Occipital lobe (tissue), 3 donors: ENCODE measurements at places on chromosomes 12 and 14. TPM values are rescaled to one million over a fixed set of nuclear protein-coding genes. Genes with fewer than 3 reads are reported as not detected.
A peak's percentile ranks its signal among the peaks of the same experiment; 100 is the strongest.

Gene BCAT1
- total RNA-seq = 45.2 TPM

Gene CD63
- total RNA-seq = 187 TPM

Gene LGALS3
- 15.4 TPM for total RNA-seq

Gene SYCP3
- total RNA-seq = 0.47 TPM

Gene STRN3
- total RNA-seq = 138 TPM

Gene ANKS1B
- 452 TPM for total RNA-seq

Gene CLEC1A
- total RNA-seq = 0.62 TPM

Gene NID2
- 8.9 TPM for total RNA-seq

Gene OASL
- 0.16 TPM for total RNA-seq

Gene RPL10L
- total RNA-seq = not detected

Gene RERG
- total RNA-seq = 2.2 TPM

Gene SMAGP
- 3.1 TPM for total RNA-seq

DNA sequence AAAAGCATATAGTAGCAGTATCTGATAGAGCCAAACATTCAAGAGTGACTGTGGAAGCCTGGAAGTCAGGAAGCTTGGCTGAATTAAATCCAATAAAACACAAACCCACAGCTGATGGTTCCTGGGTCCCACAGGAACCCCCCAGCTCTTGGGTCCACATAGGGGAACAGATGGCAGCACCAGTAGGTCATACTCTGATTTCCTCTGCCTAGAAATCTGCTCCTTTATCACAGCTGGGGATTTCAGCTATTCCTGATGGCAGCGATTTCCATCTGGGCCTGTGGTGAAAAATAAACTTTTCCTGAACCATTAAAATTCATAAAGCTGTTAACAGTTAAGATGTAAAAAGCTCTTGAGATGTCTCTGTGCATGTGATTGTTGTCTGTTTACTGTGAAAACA, 202.0 kb upstream of the FRMD6 start:
- no peak for DNase-seq

GRCh38 chr12:52023182-52023975, 16.6 kb downstream of the TAMALIN start:
- DNase-seq = peak; percentile 71

DNA sequence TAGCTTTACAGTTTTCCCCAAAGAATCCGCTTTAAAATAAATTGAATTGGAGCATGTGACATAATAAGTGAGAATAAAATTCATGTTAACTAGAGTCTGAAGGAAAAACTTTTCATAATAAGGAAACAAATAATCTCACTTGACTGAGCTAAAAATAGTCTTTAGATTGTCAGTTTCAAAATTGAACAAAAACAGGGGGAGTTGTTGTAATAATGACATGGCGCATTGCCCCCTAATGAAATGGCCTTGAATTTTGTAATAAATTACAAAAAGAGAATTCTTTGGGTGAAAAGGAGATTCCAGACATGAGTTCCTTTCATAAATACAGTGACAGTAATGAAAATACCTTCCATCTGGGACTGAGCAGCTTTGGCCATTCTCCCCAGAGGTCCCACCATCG, 178.6 kb downstream of the EFCAB11 start:
- DNase-seq = no peak

DNA sequence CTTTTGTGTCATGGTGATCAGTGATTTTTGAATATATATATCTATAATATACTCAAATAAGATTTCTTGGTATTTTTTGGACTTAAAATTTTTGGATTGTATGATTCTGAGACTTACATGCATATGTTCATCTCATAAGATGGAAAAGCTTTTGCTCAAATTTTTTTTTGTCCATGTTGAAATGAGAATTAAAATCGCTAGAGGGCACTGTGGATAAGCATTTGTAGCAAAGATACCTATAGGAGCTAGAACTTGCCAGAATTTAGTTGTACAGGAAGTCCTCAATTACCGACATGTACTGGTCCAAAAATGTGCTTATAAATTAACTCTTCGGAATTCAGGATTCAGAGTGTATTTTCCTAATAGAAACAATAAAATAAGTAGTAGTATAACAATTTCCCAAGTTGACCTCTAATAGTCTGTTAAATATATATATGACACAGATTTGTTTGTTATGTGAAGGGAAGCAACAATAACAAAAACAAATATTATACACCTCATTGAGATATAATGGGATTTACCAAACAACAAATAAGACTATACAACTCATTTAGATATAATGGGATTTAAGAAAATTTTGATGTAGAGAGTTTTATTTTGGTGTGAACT, 179.6 kb downstream of the TMEM117 start:
- DNase-seq = no peak

- no peak for DNase-seq
Measured at GRCh38 chr12:2260441-2260840, 207.7 kb downstream of the CACNA1C start.

GRCh38 chr12:61018571-61018970, 1241.6 kb upstream of the USP15 start:
- no peak for DNase-seq

- no peak for DNase-seq
Measured at GRCh38 chr14:69036757-69037506, 57.8 kb upstream of the ACTN1 start.

DNA sequence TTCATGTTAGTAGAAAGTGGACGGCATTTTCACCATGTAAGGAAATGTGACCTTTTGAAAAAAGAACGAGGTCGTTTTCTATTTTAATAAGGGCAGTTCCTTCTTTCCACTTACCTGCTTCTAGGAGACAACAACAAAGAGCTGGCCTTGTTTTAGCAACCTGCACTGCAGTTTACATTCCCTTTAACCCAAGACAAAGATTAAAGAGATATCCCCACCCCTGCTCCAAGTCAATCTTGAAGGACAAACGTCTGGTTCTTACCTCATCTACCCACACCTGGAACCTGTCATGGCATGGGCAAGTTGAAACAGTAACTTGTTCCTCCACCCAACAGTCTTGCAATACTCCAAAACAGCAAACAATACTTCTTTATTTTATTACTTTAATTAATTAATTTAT, 32.7 kb downstream of the ZCCHC8 start:
- no peak for DNase-seq

DNA sequence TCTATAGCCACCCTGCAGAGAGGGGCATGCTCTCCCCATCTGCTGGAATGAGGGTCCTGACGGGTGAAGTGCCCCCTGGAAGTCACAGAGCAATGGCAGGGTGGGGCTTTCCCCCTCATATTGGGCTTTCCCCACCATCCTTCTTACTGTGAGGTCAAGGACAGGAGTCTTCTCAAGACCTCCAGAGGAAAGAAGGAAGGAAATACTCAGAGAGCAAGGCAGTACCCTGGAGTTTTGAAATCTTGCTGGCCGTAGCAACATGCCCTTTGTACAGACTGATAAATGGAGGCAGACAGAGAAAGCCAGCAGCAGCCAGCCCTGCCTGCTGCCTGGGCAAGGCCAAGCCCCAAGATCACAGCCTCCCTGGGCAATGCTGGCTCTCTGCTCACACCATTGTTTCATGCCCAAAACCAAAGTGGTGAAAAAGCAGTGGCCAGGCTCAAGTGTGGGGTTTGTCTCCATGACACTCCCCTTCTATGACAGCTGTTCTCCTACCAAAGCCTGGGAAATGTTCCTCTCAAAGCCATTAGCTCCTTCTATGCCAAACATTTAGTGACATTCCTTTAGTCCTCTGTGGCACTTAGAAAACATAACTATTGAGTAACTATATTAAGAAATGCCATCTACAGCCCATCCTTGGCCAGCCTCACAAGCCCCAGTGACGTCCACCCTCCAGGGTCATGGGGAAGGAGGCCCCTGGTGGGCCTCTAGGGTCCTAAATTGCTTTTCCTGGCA, 13.2 kb upstream of the ITPK1 start:
- DNase-seq = no peak

DNA sequence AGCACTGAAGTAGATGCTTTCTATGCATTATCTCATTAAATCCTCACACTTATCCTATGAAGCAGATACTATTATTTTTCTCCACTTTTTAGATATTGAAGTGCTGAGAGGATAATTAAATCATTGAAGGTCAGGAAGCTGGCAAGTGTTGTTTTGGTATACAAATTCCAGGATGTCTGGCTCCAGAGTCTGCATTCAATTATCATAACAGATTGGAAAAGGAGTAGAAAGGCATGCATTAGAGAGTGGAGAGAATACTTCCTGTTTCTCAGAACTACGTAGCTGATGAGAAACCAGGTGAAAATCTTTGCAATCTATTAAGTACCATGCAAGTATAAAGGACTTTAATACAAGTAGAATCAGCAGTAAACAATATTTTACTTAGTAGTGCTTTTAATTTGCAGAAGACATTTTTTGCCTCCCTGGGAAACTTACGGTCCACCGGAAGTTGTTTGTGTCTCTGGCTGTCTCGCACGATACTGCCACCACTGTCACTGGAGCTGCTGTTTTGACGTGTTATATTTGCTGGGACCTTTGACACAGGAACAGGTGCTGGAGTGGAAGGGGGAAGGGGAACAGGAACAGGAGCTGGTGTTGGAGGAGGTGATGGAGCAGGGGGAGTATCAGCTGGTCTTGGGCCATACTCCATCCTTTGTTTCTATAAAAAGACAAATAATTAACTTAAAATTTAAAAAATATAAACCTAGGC, 158.0 kb downstream of the EPS8 start:
- no peak for DNase-seq

DNA sequence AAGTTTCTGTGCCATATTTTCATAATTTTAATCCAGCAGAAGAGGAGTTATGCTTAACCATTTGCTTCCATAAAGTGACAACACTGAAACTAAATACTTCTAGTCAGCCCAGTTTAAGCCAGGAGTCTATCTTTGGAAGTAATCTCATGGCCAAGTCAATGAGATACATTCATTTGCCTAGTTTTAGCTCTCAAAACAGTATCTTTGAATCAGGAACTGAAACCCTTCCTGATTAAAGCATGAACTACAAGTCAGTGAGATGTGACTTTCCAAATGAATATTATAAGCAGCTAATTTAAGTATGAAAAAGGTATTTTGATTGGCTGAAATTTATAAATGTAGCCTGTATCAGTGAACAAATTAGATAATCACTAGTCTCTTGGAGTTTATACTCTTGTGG, 491.5 kb downstream of the SLC6A15 start:
- DNase-seq = no peak

DNA sequence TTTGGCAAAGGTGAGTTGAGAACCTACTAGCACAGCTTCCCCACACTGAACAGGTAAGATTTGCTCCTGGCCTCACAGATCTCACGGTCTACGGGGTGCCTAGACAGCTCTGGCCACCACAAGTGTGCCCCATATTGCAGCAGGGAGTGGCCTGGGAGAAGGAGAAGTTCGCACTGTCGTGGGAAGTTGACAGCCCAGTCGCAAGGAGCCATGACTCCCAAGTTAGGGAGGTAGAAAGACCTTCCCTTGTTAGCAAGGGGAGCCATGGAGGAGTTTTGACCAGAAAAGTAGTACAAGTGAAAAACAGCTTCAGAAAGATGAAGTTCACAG, 316.3 kb downstream of the BCL11B start:
- DNase-seq = no peak

DNA sequence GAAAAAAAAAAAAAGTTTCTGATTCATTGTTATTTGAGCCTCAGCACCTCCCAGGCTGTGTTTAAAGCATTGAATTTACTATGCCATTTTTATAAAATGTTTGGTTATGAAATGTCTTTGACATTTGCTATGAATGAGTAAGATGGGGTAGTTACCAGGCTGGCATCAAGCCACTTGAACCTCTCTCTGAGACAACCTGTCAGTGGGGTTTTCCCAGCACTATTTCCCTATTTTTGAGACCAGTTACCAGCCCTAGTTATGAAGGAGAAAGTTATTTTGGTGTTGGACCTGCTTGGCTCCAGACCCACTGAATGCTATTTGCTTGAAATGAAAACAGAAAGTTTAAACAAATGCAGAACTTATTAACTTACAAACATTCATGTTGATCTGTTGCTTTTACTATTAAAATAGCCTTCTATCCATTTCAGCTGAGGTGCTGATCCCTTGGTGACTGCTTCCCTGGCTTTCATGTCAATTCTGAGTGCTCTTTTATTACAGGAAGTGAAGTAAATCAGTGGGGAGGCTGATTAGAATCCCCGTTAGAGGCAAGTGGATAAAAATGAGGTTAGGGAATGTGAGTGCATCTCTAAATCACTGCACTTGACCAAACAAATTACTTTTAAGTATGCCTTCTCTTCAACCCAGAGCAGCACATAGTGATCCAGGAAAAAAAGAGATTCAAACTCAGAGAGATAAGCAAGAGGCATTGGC, 37.8 kb downstream of the LLPH start:
- no peak for DNase-seq

DNA sequence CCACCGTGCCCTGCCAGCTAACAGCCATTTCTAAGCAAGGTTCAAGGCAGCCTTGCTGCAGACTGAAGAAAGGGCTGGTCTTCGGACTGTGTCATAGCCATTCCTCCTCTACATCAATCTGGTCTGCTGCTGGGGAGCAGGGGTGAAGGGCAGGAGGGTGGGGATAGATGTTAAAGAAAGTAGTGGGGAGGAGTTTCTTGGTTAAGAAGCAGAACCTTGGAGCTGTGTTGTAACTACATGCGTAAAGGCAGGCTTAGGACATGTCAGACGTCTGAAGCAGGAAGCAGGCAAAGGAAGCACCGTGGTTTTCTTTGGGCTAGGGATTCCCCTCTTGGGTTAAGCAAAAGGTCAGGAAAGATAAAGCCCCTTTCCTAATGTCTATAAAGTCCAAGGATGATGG, 18.1 kb upstream of the NEK9 start:
- DNase-seq = no peak

DNA sequence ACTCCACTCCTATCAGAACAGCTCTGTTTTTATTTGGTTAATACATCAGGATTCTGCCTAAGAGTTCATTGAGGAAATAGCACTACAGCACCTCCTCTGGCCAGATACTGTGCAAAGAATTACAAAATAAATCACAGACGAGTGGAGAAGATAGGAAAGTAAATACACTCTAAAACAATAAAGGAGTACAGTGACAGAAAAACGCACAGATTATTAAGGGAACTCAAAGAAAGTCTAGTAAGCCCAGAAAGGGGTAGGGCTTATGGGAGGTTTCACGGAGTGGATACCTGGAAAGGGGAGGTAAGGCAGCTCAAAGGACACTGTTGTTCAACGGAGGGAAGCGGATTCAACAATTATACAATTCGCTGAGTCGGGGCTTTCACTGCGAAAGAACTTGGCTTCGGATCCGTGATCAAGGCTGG, 5.5 kb downstream of the OR10AD1 start:
- DNase-seq = no peak

DNA sequence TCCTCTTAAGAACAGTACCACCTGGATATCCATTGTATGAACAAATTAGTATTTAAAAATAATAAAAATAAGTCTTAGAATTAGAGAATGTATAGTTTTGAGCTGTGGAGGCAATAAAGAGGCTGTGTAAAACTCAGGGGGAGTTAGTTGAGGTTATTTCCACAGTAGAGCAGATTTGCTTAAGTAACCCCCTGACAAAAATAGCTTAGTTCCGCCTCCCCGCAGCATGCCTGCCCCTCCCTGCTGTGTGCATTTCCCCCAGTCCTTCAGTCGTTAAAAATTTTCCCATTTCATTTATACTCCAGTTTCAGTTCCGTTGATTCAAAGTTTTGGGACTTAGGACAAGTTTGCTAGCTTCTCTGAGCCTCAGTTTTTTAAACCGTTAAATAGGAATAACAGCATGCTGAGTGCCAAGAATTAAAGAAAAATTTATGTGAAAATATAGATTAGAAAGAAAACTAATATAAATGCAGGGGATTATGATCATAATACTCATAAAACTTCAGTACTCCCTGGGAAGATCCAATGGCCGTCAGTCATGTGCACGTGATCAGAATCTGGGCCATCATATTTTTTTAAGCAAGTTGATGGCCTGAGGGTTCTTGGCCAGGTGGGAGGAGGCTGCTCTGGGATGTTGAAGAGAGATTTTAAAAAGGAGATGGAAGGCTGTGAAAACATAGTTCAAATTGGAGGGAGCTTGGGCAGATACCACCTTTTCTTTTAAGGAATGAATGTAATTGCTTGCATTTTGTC, 14.5 kb upstream of the SLC38A2 start:
- no peak for DNase-seq
